ENCODE measurements at places on chromosomes 2 and 18.

- DNase-seq = no peak
Measured at GRCh38 chr2:238003234-238004031, 36.6 kb downstream of the UBE2F start.

GRCh38 chr2:65647249-65647842, 214.9 kb upstream of the SPRED2 start:
- DNase-seq = no peak

DNA sequence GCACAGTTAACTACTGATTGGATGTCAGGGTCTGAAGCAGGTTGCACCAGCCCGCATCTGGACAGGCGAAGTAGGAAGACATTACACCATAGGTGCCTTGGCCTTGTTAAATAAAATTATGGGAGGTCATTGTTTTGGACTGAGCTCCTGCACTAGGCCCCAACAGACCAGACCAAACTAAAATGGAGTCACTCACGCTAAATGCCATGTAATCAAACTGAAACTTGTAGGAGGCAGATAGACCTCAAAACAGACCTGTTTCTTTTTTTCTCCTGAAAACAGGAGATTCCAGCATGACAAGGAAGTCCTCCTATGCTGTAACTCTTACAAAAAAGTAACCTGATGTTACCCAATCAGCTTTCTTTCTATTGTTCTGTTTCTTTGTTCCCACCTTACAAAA, 15.5 kb upstream of the NFU1 start:
- no peak for DNase-seq

- DNase-seq = no peak
Measured at GRCh38 chr2:202141329-202141947, 68.4 kb downstream of the KIAA2012 start.
